ENCODE measurements at places on chromosomes 16 and 17.

- no peak for DNase-seq
Measured at GRCh38 chr17:36535669-36536081, 888 bp downstream of the PIGW start.

DNA sequence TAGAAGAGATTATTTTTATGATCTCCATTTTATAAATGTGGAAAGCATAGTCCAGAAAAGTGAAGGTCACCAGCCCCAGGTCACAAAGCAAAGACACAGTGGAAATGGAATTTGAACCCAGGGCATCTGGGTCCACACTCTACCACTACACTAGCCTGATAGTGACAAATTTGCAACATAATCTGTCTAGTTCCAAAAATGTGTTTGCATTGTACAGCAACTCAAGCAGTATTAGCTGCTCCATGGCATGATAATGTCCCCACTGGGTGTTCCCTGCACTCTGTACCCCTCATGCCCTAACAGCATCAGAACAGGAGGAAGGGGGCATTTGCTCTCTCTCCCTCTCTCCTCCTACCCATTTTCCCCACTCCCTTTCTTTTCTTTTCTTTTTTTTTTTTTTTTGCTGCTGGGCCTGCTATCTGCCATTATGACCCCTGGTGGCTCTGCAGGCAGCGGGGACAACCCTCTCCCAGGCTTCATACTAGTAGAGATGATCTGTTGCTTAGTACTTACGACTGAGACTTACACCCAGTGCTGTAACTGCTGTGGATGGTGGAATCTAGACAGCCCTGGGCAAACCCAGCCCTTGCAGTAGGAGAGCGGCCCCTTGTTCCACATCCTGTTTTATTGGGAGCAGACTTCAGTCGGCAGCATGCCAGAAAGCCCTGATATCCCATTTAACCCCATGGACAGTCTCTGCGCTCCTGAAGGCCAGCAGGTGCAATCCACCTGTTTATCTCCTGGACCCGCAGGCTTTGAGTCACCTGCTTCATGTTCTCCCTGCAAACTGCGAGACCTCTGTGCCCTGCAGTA is 306.3 kb downstream of the SOX9 start:
- DNase-seq, result no peak

GRCh38 chr17:45087504-45087975 is 26.4 kb downstream of the NMT1 start:
- DNase-seq, result no peak

DNA sequence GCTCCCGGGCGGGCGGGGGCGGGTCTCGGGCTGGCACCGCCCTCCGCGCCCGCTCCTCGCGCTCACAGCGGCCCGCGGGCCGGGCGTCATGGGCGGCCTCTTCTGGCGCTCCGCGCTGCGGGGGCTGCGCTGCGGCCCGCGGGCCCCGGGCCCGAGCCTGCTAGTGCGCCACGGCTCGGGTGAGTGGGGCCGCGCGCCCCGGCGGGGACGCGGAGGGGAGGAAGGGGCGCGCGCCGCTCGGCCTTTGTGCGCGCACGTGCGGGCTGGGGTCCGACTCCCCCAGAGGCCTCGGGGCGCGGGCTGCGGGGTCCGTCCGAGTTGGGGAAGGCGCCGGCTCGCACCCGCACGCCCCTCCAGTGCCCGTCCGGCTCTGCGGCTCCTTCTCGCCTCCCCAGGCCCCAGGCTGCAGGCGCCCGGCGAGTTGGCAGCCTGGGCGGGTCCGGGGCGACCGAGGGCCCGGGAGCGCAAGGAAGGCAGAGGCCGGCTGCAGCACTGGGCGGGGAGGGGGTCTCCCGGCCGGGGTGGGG is at the start of gene NME4:
Gene NME4 (plus strand): TSS at position 65 of the 527 bp plus-strand sequence. CDS start 24 bp downstream, at position 89.
- DNase-seq, result no peak

DNA sequence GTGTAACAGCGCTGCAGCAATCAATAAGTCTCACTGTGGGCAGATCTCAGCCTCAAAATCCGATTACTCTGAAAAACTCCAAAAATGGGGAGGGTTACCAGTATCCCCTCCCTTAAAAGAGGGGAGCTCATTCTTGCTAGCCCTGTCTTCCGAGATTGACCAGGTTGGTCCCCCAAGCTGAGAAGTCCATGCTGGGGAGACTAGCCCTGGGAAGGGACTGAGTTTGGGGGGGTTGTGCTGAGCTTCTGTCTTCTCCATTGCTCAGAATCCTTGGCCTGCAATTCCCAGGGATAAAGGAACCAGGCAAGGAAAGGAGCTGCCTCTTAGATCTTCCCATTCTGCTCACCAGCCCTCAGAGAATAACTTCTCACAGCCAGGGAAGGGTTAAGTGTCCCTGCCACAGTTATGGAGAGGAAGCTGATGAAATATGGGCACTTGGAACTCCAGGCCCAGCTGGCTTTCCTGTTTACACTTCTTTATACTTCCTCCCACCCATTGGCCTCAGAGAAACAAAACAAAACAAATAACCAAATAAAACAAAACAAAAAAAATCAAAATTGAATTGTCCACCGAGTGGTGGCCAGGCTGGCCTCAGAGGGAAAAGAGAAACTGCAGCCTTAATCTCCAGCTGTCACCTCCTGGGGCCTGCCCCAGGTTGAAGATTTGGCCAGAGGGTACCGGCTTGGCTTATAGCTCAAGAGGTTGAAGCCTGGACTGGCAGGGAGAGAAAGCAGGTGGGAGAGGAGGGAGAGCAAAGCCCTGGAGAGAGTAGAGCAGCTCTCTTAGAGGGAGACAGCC is 2.6 kb downstream of the HOXB3 start:
- no peak for DNase-seq

- DNase-seq, result no peak
Measured at GRCh38 chr17:61323909-61324868, 75.5 kb upstream of the TBX2 start.

- DNase-seq, result peak; percentile 41
Measured at GRCh38 chr17:40588552-40588951, 23.3 kb upstream of the CCR7 start.

- DNase-seq, result no peak
Measured at GRCh38 chr17:68646626-68647526, 45.7 kb upstream of the FAM20A start.

DNA sequence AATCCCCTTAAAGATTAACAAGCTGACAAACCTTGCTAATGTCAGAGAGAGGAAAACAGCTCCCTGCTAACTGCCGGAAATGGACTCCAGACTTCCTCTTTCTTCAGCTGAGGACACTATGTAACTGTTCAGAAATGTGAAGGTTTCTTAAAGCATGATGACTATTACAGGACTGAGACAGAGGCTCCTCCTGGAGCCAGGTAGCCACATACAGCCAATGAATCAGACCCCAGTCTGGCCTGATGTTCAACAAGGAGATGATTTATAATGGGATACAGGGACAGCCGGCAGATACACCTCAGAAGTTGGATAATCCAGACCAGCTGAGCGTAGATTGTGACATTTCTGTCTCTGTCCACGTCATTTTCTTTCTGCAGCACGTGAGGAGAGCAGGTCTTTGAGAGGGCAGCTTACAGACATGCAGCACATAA is 216.2 kb downstream of the HS3ST3A1 start:
- DNase-seq, result no peak

All from CD4-positive, alpha-beta T cell treated with Interleukin-17A for 1 hour (primary cell).